GM12891 (cell line): ENCODE measurements at places on chromosomes 7 and 10.

- DNase-seq: no peak
Observed at GRCh38 chr10:30502266-30503060, 68.5 kb downstream of the MAP3K8 start.

DNA sequence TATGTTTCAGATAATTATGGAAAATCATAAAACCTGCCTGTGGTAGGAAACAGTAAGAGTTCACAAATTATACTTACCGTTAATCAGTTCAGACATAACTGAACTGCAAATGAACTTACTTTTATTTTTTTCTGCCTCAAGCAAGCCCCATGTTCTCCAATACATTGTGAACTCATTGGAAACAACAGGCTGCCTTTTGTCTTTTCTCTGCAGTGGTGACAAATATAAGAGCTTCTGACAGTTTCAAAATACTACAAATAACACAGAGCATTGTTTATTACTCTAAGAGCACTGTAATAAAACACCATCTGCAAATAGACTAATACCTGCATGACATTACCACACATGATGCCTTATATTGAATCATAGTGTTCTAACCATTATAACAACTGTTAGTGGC lies 94.0 kb upstream of the CDCA7L start:
- DNase-seq: no peak

DNA sequence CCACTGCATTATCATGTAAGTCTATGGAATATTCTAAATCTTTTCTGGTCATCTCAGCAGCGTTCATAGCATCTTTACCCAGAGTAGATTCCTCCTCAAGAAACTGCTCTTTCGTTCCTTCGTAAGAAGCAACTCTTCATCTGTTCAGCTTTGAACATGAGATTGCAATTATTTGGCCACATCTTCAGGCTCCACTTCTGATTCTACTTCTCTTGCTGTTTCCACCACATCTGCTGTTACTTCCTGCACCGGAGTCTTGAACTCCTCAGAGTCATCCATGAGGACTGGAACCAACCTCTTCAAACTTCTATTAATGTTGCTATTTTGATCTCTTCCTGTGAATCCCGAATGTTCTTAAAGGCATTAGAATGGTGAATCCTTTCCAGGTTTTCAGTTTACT lies 12.7 kb downstream of the CHST12 start:
- no peak for DNase-seq

GRCh38 chr7:5423976-5424748 lies 528 bp upstream of the TNRC18 start:
- no peak for DNase-seq

GRCh38 chr7:1863091-1863900 lies 193.2 kb downstream of the ELFN1 start:
- DNase-seq: no peak

DNA sequence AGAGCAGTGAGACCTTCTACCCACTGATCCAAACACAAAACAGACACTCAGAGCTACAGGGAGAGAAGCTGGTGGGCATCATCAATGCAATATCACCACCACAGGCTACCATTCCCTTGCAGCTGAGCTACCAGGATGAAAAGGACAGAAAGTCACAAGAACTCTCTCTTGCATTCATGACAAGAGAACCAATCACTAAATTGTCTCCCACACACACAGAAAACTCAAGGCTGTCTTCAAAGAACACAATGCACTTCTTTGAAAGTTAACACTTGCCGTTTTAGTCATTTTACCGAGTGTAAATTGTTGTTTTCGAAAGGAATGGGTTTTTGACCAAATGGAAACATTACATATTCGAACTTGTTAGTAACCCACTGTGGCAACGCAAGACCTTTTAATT lies 626.6 kb downstream of the SORCS1 start:
- no peak for DNase-seq

DNA sequence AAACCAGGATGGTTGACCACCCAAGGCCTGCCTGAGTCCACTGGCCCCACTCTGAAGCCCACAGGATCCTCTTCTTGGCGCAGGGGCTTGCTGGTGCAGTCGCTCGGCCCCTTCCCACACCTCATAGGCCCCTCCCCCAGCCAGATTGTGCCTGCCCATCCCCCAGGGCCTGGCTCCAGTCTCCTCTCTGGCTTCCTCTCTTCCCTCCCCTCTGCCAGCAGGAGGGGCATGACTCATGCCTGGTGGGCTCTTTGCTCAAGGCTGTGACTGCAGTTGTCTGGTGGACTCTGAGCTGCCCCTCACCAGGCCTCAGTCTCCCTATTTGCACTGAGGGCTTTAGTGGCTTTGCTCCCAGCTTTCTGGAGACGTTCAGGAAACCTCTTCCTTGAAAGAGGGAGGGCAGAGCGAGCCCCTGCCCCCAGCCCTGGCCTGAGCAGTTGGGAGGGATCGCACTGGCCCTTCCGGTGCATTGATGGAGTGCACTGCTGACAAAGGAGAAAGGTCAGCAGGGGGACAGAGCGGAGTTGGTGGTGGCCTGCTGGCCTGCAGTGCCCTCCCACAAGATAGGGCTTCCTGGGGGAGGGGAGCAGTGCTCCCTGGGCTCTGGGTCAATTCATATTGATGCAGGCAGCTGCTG lies 60.7 kb downstream of the ZMIZ1 start:
- no peak for DNase-seq

DNA sequence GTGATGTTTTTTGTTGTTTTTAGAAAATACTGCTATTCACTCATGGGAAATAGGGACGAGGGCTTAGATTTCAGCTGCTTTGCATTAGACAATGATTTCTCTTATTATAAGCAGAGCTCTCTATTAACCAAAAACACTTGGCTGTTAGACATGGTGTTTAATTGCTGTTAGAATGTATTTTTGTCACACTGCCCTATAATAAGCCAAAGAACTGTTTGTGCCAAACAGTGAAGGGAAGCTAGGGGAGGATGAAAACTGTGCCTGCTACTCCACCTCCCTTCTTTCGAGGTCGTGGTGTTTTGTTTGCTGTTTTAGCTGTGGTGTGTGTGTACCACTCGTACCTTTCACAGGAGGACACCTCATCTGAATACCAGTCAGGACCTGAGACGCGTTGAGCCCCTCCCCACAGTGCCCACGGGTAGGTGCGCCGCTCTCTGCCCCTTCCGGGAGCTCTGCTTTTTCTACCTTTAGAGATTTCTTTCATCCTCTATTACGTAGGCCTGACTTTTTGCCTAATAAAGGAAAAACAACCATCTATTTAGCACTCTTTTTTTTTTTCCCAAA lies 57.9 kb downstream of the CUX1 start:
- DNase-seq: no peak

GRCh38 chr7:32564542-32564941 lies 69.3 kb downstream of the AVL9 start:
- DNase-seq: no peak

- no peak for DNase-seq
Observed at GRCh38 chr7:153088601-153089000, 329.0 kb downstream of the ACTR3B start.

DNA sequence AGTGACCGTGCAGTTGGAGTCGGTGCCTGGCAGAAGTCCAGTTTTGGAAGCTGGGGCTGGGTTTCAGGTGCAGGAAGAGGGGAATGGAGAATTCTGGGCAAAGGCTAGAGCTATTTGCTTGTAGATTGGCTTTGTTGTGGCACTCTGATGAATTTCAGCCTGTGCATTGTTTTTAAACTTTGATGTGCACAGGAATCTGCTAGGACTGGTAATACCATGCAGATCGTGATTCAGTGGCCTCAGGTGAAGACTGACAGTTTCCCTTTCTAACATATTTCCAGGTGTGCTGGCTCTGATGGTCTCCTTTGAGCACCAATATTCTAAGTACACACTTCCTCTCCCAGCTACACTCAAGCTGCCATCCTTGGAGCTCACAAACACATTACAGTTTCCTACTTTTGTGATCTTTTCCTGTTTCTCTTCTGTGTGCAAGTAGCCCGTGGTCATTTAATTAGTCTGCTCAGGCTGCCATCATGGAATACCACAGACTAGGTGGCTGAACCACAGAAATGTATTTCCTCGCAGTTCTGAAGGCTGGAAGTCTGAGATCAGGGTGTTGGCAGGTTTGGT lies 55.6 kb downstream of the NOC3L start:
- no peak for DNase-seq

DNA sequence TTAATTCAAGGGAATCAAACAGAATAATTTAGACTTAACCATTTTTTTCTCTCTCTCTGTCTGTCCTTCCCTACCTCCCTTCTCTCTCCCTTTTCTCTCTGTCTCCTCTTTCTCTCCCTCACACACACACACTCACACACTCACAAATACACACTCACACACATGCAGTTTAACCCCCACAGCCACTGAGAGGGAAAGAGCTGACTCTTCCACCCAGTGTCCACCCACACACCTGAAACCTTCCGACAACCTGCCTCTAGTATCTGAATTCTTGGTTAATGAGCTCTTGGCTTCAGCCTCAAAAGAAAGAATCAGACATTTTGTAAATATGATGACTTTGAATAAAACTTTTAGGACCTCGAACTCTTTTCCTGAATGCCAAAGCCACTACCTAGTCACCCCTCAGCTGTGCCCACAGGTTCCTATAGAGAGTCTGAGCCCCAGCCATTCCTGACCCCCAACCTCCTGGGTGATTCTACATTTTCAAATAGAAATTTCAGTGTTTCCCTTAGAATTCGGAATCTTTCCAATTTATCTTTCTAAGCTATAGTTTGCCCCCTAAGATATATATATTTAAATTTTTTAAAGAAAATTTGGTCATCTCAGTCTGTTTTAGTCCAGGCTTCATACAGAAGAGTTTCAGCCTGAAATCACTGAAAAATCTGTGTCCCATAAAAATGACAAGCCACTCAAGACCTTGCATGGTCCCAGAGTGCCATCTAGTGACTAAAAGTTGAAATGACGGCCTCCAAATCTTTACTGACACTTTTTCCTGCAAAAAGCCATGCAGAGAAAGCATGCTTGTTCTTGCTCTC lies 202.8 kb downstream of the IPMK start:
- DNase-seq: no peak

DNA sequence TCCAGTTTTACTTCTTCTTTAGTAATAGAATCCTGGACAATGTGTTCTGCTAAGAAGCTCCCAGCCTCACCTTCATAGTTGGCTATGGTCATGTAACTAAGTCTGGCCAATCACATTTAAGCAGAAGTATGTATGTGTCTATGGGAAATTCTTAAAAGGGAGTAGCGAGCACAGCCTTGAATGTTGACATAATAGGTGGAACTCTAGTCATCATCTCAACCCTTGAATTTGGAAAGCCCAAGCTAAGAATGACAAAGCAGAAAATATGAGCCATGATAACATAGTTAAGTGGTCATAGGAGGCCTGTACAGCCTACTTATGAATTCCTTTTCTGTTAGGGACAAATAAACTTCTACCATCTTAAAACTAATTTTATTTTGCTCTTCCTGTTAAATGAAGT lies 134.1 kb downstream of the MAGI2 start:
- DNase-seq: no peak

- no peak for DNase-seq
Observed at GRCh38 chr10:60718886-60719285, 59.4 kb upstream of the CDK1 start.

GRCh38 chr10:79316671-79317431 lies 30.4 kb upstream of the PPIF start:
- no peak for DNase-seq

DNA sequence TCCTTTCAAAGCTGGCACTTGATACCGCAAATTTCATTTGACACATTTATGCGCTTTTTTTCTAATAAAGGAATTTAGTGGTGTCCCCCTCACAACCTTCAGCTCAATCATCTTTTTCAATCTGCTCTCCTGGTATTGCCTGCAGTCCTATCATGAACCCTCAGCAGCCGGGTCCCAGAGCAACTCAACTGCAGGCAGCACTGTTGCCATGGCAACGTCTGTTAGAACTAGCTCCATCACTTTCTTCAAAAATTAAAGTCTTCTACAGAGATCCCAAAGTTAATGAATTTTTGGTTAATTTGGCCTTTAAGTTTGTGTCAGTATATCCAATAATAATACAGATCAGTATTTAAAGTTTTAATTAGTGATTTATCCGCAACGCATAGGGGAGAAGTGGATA lies 136.1 kb upstream of the TARP start:
- no peak for DNase-seq

GRCh38 chr7:1943933-1944618 lies 274.0 kb downstream of the ELFN1 start:
- no peak for DNase-seq

DNA sequence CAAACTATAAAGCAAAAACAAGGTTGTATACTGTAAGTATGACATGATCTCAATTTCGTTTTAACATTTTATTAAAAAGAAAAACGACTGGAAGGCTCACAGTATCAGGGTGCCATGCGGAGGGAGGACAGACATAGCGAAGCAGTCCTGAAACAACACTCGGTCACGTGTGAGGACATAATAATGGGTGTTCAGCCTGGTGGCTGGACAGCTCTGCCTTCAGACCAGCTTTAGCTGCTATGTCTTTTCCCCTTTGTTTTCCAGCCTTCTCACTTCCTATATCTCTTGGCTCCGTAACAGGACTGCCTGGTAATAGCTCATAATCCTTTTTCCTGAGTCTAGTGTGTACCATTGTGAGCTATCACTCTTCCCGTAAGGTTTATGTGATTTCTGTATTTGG lies 18.4 kb upstream of the KLF14 start:
- no peak for DNase-seq

GRCh38 chr7:99563650-99564049 lies 5.2 kb downstream of the ZNF655 start:
- no peak for DNase-seq

DNA sequence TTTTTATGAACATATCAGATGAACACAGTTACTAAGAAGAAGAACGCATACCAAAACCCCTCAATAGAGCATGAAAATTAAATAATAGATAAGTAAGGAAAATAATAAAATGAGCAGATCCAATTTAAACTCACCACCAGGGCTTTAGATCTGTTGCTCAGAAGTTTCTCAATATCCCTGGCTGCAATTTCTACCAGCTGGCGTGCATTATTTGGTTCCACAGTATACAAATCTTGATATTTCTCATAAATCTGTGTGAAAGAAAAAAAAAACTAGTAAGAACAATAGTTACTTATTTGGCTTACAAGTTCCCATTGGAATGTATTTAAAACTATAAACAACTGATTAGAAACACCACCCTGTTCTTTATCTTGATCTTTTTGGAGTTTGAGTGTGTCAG lies 108.6 kb downstream of the CACNA2D1 start:
- no peak for DNase-seq

- DNase-seq: no peak
Observed at GRCh38 chr7:54253036-54253373, 289.2 kb upstream of the VSTM2A start.

DNA sequence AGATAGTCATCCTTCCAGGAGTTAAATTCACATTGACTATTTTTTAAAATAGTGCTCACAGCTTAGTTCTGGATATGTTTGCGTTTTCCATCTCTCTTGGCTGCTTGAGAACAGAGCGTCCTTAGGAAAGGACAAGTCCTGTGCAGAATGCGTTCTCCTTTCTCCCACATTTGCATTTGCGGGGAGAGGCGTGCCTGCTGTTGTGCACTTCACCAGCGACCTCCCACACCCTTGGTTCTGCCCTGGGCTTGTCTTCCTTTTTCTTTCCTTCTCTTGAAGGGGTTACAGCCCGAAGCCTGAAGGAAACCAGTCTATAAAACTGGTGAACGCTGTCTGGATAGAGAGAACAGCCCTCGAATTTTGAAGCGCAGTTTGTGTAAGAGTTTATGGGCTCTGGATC lies 367.1 kb downstream of the DPP6 start:
- no peak for DNase-seq

- DNase-seq: no peak
Observed at GRCh38 chr10:28942012-28942411, 264.7 kb downstream of the BAMBI start.
